GM12864 (cell line): ENCODE measurements at places on chromosomes 11 and 22.

GRCh38 chr11:40130427-40130826 is 1329.0 kb downstream of the LRRC4C start:
- DNase-seq: no peak

- DNase-seq: no peak
Observed at GRCh38 chr11:14907411-14908213, 15.6 kb upstream of the CYP2R1 start.

DNA sequence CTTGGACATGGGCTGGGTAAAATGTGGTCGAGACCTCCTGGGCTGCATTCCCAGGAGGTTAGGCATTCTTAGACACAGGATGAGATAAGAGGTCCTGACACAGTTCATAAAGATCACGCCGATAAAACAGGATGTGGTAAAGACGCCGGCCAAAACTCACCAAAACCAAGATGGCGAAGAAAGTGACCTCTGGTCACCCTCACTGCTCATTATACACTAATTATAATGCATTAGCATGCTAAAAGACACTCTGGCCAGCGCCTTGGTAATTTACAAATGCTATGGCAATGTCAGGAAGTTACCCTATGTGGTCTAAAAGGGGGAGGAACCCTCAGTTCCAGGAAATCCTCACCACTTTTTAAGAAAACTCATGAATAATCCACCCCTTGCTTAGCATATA is 983.3 kb downstream of the OPCML start:
- DNase-seq: no peak

- peak; percentile 44 for DNase-seq
Observed at GRCh38 chr11:116928102-116928777, 90.8 kb upstream of the APOA1 start.

- no peak for DNase-seq
Observed at GRCh38 chr11:15615398-15616096, 500.8 kb downstream of the INSC start.

DNA sequence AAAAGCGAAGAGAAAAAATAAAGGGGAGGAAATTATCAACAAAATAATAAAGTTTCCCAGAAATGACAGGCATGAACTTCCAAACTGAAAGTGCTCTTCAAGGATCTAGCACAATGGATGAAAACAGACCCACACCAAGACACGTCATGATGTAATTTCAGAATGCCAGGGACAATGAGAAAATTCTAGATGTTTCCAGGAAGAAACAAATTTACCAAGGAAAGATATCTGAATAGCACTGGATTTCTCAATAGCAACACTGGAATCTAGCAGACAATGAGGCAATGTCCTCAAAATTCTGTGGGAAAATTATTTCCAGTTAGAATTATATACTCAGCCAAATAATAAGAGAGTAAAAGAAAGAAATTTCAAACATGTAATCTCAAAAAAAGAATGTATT is 46.0 kb downstream of the DENND5A start:
- DNase-seq: no peak

- DNase-seq: no peak
Observed at GRCh38 chr11:66459138-66459778, 7.4 kb upstream of the PELI3 start.

DNA sequence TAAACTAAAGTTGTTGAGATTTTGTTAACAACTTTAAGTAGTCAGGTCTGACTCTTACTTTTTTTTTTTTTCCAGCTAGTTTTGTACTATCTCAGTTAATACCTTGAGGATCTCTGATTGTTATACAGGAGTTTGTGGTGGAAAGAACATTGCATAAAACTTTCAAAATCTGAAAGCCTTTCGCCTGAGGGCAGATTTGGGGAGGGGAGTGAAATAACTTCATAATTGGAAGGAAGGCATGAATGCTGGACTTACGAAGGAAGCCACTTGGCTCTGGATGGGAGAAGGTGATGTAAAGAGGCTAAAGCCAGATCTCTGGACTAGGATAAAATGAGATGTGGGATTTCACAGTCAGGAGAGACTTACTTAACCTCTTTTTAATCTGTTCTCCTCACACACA is 18.2 kb upstream of the FAT3 start:
- no peak for DNase-seq

DNA sequence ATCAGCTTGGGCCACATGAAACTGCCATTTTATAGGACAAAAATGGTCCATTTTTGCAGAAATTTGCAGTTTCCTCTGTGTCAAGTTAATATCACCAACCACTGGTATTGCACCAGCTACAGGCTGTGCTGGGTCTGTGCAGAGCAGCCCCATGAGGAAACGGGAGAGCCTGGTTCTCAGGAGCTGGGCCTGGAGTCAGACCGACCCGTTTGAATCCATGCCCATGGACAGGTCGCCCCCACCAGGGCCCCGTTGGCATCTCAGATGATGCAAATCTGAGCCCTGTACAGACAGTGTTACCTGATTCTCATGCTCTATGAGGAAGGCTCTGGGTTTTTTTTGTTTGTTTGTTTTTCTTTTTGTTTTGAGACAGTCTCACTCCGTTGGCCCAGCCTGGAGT is 9.8 kb upstream of the SEC14L6 start:
- DNase-seq: no peak

DNA sequence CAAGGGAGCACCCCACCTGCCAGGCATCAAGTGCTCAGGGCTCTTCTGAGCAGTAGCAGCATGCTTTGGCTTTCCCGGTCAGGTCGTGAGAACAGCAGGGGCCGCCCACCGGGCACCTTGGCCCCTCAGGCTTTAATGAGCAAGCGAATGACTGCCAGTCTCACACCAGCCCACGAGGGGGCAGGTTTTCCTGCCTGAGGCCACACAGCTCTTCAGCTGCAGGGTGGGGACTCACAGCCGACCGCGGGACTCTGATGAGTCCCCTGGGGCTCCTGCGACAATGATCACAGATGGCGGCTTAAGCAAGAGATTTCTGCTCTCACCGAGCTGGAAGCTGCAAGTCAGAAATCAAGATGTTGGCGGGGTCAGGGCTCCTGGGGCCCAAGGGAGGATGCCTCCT is 14.3 kb upstream of the FGF19 start:
- DNase-seq: no peak

DNA sequence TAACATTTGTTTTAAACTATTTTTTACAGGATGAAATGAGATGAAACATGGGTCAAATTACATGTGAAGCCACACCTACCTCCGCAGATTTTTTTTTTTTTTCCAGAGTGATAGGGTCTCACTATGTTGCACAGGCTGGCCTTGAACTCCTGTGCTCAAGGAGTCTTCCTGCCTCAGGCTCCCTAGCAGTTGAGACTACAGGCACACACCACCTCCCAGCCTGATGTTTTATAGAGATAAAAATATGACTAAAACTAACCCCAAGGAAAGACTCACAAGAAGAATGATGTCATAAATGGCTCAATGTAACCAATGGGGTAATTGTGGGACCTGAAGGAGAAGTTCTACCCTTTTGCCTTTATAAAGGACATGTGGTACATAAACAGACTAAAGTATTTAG is 52.3 kb upstream of the SOX6 start:
- no peak for DNase-seq

DNA sequence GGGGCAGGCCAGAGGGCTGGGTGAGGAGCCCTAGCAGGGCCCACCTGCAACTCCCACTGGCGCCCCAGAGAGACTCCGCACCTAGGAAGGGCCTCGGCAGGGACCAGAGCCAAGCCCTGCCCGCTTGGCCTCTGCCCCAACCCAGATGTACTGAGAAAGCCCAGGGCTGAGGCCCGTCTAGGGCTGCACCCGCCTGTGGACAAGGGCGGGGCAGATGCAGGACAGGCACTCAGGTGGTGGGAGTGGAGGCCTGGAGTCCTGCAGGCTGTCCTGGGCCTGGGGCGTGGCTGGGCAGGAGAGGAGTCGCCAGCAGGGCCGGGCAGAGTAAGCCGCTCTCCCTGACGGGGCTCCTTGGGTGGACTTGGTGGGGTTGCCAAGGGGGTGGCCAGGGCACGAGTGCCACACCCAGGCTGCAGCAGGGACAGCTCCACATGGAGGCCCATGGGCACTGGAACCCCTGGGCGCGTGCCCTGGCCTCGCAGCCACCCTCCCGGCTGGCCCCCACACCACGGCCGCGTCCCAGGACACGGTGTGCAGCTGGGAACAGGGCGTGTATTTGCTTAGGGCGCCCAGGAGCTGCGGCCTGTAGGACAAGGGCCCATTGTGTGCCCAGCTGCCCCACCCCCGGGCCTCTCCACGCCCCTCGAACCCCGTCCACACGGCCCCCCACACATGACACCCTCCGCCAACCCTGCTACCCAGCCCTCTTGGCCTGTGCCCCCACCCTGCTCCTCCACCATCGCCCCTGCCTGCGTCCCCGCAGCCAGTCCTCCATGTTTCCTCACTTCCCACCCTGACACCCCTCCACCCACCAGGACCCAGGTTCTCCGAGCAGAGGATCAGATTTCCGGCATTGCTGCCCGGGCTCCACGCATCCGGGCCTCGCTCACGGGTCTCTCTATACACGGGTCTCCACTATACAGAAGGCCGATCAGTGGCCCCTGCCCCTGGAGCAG is 11.3 kb upstream of the PIM3 start:
- no peak for DNase-seq

DNA sequence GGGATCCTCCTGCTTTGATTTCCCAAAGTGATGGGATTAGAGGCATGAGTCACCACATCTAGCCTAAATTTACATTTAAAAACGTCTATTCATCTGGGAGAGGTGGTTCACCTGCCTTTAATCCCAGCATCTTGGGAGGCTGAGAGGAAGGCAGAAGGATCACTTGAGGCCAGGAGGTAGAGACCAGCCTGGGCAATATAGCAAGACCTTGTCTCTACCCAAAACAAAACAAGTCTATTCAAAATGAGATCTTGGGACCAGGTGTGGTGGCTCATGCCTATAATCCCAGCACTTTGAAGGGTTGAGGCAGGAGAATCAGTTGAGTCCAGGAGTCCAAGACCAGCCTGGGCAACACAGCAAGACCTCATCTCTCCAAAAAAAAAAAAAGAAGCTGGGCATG is 4.9 kb upstream of the UBASH3B start:
- no peak for DNase-seq

DNA sequence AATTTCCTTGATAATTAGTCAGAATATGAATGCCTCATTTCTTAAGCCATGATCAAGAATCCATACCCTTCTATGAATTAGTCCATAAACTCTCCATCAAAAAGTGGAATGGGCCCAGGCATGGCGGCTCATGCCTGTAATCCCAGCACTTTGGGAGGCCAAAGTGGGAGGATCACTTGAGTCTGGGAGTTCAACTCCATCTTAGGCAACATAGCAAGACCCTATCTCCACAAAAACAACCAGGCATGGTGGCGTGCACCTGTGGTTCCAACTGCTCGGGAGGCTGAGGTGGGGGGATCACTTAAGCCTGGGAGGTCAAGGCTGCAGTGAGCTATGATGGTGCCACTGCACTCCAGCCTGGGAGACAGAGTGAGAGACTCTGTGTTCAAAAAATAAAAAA is 52.1 kb upstream of the SHANK2 start:
- no peak for DNase-seq

- no peak for DNase-seq
Observed at GRCh38 chr22:49100773-49101172, 726.9 kb downstream of the BRD1 start.

DNA sequence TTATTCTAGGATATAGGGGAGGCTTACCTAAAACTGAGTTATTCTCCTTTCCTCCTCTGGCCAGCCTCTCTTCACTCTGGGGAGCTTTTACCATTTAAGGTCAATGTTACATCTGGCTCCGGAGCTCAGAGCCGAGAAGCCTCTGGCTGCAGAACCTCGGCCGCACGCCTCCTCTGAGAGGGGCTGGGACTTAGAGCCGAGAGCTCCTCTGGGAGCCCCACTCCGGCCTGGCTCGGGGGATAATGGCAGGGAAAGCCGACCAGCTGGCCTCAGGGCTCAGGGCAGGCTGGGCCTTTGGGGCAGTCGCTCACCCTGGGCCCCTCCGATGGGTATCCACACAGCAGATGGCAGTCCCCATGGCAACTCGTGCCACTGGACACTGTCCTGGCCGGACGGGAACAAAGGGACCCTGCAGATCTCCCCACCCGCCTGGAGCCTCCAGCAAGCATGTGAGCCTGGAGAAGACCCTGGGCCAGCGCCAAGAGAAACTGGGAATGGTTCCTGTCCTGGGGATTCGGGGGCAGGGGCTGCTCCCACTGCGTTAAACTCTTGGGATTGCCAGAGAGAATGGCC is at the start of gene IRAG1:
TSS of gene IRAG1 (minus strand) at position 247 of the 573 bp plus-strand sequence. CDS start at position 94, 153 bp downstream.
- no peak for DNase-seq

GRCh38 chr11:132024587-132025295 is 654.3 kb downstream of the NTM start:
- no peak for DNase-seq

DNA sequence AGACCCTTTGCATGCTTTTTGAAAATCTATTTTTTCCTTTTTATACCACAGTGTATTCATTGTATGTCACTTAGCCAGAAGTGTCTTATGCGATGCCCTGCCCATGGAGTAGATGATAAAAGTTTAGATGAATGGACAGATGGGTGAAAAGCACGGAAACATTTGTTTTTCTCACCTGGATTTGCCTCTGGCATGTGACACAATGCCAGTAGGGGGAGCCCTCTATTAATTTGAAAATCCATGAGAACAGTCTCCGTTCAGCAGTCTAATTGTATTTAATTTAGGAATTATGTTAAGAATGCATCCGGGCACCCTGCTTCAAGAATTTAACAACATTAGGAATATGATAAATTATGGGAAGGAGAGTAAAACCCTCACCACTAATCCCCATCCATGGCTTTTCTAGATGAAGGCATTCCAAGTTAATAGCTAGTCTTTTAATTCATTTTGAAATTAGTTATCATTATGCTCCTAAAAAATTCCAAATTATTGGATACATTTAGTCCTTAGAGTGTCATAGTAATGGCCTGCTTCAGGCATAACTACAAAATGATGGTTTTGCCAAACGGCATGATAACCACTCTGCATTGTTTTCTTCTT is 55.3 kb upstream of the ALKBH3 start:
- no peak for DNase-seq

- no peak for DNase-seq
Observed at GRCh38 chr11:57131080-57131790, 50.5 kb upstream of the LRRC55 start.

GRCh38 chr11:64477675-64478074 is 113.3 kb upstream of the SLC22A12 start:
- DNase-seq: no peak

DNA sequence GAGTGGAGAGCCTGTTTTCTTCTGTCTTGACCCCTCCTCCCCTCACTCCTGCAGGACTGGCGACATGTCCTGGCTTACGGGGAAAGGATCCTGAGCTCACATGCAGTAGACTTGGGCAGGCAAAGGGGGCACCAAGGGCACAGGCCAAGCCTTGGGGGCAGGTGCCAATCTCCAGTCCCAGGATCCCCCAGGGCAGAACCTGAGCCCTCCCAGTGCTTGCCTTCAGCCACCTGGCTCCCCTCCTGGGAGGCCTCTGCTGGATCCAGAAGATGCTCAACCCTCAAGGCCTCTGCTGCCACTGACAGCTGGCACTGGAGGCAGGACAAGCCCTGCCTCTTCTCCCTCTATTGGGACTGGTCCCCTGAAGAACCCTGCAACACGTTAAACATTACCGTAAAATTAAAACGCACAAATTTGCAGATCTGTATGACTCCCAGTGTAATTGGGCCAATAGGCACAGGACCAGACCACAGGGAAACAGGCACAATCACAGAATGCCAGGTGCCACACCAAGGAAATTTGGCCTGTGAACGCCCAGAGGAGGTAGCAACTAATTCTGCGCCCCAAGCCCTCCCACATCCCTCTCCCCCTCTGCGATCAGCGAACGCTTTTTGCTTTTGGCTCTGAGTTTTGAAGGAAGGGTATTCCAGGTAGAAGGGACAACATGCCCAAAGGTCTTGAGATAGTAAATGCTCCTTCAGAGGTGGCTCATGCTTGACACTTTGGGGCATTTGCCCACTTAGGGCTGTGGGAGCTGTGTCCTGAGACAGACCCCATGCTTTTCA is 967 bp upstream of the LZTR1 start:
- DNase-seq: no peak
